ENCODE measurements at places on chromosomes 11 and 22.
A peak's percentile ranks its signal among the peaks of the same experiment; 100 is the strongest.

DNA sequence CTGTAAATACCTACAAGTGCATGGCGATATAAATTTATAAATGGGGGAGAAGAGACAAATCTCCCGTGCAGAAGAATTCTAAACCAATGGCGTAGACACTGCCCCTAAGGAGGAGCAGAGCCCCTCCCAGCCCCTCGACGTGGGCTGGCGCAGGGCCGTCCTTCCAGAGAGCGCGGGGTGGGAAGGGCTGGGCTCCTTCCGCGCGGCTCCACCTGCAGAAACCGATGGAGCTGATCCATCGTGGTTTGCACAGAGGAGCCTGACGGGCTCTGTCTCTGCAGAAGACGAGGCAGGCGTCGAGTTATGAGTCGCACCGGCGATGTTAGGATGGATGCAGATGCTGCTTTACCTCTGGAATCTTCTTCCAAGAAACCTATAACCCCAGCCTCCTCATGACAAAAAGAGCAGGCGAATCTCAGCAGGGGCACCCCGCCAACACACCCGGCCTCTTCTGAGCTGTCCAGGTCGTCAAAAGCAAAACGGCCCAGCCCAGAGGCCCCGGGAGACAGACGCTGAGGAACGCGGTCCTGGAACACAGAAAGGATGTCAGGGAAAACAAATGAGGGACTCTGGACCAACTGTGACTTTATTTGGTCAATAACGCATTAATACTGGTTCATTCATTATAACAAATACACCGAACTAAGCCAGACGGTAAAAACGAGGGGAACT is 11.0 kb upstream of the B4GALNT4 start:
- DNase-seq: no peak

DNA sequence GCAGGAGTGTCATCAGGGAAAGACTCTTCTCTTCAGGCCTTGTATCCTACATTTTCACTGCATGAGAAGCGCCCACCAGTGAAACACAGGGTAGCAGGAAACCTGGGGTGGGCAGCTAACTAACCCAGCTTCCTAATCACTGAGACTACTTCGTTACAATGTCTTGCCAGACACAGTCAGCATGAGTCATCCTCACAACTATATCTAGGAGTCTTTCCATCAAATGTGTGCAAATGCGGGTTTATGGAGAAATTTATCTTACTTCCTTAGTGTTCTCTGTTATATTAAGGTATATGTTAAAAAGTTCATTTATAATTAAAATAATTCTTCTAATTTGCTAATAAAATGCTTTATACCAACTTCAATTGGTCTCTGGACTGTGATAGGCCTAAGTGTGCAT is 79.9 kb upstream of the RAB1B start:
- no peak for DNase-seq

- peak; percentile 58 for DNase-seq
Observed at GRCh38 chr11:35030716-35031213, 108.2 kb upstream of the CD44 start.

- no peak for DNase-seq
Observed at GRCh38 chr11:130078080-130078479, 8.4 kb downstream of the APLP2 start.

DNA sequence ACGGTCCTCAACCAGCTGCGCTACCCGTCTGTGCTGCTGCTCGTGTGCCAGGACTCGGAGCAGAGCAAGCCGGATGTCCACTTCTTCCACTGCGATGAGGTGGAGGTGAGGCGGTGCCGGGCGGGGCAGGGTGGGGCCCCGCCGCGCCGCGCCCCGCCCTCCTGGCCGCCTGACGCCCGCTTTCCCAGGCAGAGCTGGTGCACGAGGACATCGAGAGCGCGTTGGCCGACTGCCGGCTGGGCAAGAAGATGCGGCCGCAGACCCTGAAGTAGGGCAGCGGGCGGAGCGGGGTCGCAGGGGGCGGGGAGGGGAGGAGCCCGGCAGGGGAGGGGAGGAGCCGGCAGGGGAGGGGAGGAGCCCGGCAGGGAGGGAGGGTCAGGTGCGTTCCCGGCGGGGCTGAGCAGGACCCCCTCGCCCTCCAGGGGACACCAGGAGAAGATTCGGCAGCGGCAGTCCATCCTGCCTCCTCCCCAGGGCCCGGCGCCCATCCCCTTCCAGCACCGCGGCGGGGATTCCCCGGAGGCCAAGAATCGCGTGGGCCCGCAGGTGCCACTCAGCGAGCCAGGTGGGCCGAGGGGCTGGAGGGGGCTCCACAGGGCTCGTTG is 14.7 kb downstream of the EPS8L2 start:
- DNase-seq: peak; percentile 67

- no peak for DNase-seq
Observed at GRCh38 chr11:69461272-69461962, 20.0 kb upstream of the LINC01488 start.

- DNase-seq: no peak
Observed at GRCh38 chr22:40648386-40648785, 11.9 kb upstream of the MRTFA start.

DNA sequence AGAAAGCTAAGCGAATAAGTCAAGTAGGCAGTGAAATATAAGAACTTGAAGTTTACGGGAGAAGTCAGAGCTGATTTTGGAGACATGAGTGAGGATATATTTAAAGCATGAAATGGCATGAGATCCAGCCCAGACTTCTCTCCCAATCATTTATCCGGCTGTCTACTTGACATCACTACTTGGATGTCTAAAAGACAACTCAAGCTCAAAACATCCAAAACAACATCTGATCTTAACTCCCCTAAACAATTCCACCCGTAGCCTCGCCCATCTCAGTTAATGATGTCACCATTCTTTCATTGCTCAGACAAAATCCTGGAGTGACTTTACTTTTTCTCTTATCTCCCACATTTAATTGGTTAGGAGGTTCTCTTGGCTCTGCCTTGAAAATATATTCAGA is 44.5 kb downstream of the WEE1 start:
- no peak for DNase-seq

DNA sequence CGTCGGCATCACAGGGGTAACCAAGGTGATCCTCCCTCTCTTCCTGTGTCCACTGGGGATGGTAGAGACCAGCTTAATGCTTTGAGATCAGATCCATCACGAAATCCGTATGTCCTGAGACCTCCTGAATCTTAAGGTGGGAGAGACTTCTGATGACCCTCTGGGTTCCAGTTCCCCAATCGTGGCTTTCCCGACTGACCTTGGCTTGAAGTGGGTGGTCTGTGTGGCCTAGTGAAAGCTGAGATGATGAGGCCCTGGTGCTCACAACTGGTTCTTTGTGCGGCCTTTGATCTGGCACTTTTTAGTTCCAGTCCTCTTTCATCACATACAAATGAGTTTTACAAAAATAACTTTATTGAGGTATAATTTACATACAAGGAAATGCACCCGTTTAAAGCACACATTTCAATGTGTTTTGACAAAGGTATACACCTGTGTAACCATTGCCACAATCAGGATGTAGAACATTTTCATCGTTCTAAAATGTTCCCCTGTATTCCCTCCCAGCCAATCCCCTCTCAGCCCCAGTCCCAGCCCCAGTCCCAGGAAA is 6.1 kb downstream of the MIAT start:
- DNase-seq: no peak

- DNase-seq: no peak
Observed at GRCh38 chr11:27348340-27348873, 14.6 kb downstream of the CCDC34 start.

Data from ELF-1 (cell line).